Substantia nigra (tissue), 51 donors: ENCODE measurements at places on chromosomes 4 and X.
A peak's percentile ranks its signal among the peaks of the same experiment; 100 is the strongest.

DNA sequence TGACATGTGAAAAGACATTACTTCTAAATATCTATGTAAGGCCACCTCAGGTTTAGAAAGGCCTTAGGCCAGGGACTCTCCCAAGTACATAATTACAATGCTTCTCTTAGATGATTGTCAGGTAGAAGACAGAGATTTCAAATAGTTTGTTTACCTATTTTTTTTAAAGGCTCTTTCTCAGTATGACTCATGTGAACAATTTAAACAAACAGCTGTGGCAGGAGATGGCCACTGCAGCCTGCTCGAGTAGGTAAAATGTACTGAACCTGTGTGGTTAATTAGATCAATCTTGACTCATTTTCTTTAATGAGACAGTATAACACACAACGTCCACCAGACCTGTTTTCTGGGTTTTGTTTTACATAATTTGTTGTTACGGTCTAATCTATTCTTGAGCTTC, 50.2 kb downstream of the LEF1 start:
- DNase-seq: no peak

- no peak for DNase-seq
Observed at GRCh38 chr4:86600007-86600653, 6.0 kb downstream of the PTPN13 start.

DNA sequence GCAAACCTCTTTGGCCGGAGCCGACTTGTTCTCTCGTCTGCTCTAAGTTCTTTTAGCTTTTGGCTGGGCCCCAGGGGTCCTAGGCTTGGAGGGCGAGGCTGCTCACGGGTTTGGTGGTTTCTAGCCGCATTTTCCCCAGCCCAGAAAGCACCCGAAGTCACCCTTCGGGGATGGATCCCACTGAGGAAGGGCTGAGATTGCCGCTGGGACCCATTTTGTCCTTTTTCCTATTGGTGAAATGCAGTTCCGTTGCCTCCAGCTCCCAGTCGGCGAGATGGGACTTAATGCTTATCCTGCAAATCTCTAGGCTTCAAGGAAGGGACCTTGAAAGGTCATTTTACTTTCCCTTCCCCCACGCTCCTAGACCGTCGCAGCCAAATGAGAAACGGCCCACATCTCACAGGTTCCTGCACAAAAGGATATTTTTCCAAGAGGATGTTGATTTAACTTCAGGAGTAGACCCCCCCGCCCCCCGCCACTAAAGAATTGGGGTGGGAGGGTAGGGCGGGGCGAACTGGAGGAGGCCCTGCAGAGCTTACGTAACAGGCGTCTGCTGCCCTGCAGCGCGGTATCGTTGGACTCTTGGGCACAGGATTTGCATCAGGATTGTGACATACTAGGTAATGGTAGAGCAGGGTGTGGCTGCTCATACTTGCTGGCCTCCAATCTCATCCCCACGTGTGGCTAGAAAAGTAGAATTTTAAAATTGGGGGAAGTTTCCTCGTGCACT, 564 bp downstream of the PGK1 start:
- peak; percentile 8 for DNase-seq

- no peak for DNase-seq
Observed at GRCh38 chr4:180832073-180832472, 1411.1 kb upstream of the TENM3 start.

- no peak for DNase-seq
Observed at GRCh38 chr4:153517159-153517558, 51.0 kb downstream of the TMEM131L start.

- no peak for DNase-seq
Observed at GRCh38 chr4:85603437-85604336, 128.7 kb downstream of the ARHGAP24 start.

DNA sequence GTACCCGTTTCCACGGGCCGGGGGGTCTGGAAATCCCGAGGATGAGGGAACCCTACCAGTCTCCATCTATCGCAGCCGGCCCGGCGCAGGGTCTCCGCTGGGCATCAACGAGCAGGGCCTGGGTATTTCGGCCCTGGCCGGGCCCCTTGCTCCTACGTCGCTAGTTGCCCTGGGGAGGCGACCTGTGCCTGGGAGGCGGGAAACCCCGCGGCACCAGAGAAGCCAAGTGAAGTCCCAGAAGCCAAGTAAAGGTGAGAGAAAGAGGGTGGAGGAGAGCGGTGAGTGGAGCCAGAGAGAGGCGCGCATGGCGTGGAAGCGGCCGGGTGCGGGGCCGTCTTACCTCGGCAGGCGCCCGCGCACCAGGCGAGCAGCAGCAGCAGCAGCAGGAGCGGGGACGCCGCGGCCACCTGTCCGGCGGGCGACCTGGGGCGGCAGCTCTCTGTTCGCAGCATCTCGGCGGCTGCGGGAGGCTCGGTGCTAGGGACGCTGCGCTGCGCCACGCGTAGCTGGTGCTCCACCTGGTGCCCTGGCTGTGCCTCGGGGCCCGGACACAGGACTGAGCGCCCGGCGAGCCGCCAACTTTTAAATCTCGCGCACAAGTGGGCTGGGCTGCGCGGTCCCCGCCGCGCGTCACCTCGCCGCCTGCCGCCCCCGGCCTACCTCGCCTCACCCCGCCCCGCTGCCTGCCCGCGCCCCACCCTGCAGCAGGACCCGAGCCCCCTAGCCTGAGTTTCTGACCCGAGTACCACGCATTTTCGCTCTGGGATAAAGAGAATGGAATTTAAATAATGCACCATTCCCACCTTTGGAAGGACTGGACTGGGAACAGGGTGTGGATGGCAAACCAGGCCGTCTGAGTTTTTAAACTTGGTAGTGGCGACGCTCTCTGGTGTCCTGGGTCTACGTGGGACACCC, at the start of gene NMU:
Gene NMU, minus strand, starts transcription at position 558 of the 915 bp plus-strand sequence. Its CDS starts 106 bp downstream, at position 452.
- DNase-seq: no peak

GRCh38 chr4:94342694-94343093, at the start of gene HPGDS:
Gene HPGDS, minus strand, starts transcription at chr4:94342836. Its CDS starts 8,207 bp downstream, at chr4:94334629.
- no peak for DNase-seq

- DNase-seq: no peak
Observed at GRCh38 chrX:110532581-110532931, 173.9 kb downstream of the RTL9 start.

DNA sequence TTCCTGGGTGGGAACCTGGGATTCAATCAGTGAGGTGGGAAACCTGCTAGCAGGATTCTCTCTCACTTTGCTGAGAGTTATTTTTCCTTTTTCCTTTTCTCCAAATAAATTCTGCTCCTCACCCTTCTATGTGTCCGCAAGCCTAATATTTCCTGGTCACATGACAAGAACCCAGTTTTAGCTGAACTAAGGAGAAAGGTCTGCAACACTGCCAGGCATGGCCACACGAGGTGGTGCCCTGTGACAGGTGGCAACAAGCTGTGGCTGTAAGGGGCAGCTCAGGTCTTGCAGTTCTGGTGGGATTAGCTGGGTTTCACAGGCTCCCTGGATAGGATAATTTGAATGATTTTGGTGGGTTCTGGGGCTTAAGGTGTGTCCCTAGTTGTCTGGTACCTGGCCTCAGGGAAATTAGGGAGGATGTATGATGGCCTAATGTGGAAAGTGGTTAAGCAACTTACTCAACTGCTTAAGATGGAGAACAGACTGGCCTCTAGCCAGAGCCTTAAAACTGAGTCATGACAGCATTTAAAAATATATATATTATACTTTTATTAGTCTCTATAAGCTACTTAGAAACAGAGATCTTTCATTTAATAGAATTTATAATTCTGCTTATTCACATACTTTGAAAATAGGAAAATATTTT, 215.0 kb downstream of the IL15 start:
- DNase-seq: no peak

GRCh38 chrX:91080822-91081221, 353.8 kb upstream of the PABPC5 start:
- no peak for DNase-seq
